ENCODE measurements at places on chromosomes 6 and 20. TPM values are rescaled to one million over a fixed set of nuclear protein-coding genes. Genes with fewer than 3 reads are reported as not detected.

SIM1 gene
- total RNA-seq, result 2.6 TPM

- no peak for DNase-seq
Measured at GRCh38 chr6:91926361-91926760, 1339.5 kb upstream of the MAP3K7 start.

DNA sequence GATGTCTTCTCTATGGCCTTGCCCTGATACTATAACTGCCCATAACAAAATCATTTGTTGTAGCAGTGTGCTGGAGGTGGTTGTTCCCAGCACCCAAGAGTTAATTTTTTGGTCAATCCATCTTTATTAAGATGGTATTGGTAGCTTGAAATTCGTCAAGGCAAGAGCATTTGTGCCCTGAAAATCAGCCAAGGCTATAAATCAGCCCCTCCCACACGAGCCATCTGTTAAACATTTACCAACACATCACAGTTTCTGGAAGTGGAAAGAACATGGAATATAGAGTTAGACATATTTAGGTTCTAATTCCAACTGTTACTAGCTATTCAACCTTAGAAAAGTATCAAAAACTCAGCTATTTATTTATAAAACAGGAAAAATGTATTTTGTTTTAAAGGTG is 888.4 kb upstream of the GJE1 start:
- DNase-seq, result no peak

DNA sequence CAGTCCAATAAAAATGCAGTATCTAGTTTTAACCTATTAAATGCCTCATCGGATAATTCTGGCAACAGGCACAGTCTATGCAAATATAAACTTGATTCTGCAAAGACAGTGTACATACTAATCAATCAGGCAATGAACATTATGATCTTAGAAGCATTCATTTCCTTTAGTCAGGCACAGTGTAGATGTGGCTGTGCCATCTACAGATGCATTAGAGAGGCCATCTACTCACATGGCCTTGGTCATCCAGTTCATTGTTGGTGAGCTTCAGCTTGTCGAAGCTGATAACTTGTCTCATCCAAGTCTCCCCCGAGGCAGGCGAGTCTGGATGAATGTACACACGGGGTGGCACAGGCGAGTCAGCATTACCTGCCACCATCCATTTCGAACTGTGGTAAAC is 7.9 kb downstream of the TBX18 start:
- no peak for DNase-seq
